ENCODE measurements at places on chromosomes 16 and 17.

DNA sequence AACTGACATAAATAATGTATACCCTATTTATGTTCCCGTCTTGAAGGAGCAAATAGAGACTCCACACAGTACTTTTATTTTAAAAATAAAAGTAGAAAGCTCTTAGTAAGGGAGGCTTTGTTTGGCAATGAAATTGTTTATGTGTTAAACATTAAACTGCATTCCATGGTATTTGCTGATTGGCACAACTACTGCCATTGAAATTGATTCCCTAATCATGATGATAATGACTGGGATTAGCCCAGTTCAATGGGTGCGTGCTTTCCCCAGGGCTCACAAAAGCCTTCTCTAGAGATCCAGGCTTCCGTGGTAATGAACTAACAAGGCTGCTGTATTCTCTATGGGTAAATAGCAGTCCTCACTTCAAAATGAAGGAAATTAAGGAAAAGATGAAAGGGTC is 67.5 kb downstream of the GPRC5B start:
- no peak for DNase-seq

- no peak for DNase-seq
Measured at GRCh38 chr16:57538235-57538721, 1.9 kb upstream of the CCDC102A start.

DNA sequence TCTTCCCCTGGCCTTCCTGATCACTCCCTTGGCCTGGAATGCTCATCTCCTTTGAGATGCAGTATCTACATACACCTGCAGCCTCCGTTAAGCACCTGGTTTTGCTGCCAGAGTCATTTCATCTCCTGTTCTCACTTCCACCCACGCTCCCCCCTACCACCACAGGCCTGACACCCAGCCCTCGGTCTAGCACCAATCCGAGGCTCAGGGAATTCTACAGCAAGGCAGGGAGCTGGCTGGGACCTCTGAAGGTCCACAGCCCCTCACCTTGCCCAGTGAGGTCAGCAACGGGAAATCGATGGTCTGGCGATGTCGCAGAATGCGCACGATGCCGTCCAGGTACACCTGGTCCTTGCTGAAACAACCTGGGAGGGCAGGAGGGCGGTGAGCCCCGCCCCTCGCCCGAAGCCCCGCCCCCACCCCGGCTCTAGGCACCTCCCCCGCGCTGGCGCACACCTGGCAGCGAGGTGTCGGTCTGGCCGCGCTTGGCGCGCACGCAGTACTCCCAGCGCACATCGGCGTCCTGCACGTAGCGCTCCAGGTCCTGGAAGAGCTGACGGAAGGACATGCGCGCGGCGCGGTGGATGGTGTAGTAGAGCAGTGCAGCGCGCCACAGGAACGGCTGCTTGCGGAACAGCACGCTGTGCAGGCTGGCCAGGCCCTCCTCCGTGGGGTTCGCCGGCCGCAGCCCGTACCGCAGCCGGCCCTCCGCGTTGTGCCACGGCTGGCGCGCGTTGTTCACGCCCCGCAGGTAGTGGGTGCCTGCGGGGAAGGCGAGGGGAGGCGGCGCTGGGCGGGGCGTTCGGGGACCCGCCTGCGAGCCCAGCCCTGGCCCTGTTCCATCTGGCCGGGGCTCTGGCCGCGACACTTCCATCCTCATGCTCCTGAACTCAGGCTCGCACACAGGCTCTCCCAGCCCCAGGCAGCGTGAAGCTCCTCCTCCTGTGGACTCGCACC is 5.7 kb downstream of the MATCAP1 start:
- DNase-seq: no peak

GRCh38 chr16:76532188-76532973 is 255.2 kb downstream of the CNTNAP4 start:
- DNase-seq: no peak

GRCh38 chr17:74825952-74826719 is 33.5 kb downstream of the GRIN2C start:
- DNase-seq: no peak

DNA sequence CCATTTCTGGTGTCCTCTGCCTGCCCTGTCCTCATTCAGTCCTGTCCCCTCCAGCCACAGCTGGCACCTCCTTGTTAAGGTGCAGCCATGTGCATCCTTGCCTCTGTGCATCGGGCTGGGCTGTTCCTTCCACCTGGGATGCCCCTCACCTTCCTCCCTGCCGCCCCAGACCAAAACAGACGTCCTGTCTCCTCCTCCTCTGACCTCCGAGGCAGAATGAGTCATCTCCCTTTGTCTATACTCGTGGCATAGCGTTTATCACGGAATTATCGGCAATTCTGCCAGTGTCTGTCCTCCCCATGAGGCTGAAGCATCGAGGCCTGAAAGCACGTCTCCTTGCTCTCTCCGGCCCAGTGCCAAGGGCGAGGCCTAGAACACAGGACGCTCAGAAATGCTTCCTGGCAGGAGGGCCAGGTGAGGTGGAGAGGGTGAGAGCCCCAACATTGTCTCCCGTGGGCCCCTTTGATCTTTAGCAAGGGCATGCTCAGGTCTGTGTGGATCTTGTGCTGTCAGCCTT is 4.6 kb downstream of the RAI1 start:
- DNase-seq: no peak

DNA sequence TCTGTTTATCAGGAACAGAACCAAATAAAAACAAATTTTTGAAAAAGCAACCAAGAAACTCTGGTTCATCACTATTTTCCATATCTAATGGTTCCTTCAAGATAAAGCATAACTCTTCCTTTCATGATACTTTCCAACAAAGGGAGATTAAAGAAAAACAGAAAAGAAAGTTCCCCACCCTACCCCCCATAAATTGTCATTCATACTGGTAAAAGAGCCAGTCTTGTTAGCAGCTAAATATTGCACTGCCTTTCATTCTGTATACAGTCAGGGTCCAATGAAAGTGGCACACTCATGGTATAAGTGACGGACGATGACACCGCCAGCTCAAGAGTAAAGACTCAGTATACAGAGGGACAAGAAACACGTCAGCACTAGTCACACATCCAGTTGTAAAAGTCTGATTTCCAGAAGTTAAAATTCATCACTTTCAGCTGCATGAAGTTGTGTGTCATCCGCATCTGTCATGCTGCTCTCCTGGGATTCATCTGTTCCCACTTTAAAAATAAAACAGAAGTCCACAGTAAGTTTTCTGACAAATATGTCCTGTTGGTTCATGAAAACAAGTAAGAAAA is 68.5 kb downstream of the CDC27 start:
- DNase-seq: no peak

GRCh38 chr16:27549464-27549745 is 308 bp downstream of the GTF3C1 start:
- no peak for DNase-seq

DNA sequence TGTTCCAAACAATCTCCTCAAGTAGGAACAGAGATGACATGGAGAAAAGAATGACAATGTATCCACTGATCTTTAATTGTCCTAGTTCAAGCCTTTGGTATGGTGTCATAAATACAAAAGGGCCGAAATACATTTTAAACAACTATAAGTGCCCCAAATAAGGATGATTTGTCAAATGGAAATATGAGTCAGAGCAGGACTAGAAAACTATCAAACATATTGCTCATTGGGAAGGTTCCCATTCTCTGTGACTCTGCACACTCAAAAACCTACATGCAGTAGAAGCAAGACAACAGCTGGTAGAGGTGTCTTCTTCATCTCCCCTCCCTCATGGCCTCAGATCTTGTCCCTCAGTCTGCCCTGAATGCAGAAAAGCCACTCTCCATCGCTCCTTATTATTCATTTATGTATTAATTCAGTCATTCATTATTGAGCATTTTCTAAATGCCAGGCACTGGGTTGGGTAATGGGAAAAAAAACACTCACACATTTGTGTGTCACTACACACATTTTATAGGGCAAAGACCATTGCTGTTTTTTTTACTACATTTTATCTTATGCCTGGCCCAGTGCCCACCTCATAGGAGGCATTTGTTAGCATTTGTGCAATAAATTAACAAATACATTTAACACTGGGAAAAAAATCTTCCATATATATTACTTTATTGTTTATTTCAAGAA is 10.1 kb downstream of the CA10 start:
- no peak for DNase-seq

GRCh38 chr16:48959204-48959603 is 322.4 kb downstream of the CBLN1 start:
- DNase-seq: no peak

DNA sequence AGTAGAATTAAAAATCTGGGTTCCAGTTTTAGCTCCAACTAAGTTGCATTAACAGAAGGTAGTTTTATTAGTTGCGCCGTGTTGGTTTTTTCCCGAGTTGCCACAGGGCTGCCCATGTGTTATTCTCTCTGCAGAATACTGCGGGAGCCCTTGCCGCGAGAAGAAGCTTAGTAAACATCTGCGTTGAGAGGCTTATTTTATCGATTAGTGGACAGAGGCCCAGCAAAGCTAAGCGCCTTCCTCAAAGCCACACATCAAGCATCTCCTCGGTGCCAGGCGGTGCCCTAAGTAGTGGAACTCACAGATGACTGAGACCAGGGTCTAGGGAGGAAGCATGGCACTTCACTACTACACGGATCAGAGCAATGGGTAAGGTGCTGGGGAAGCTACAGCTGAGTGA is 212.3 kb upstream of the IRX5 start:
- DNase-seq: no peak

- DNase-seq: no peak
Measured at GRCh38 chr17:76461765-76462555, 5.4 kb upstream of the AANAT start.

- DNase-seq: no peak
Measured at GRCh38 chr16:83955218-83956130, 2.4 kb downstream of the OSGIN1 start.

DNA sequence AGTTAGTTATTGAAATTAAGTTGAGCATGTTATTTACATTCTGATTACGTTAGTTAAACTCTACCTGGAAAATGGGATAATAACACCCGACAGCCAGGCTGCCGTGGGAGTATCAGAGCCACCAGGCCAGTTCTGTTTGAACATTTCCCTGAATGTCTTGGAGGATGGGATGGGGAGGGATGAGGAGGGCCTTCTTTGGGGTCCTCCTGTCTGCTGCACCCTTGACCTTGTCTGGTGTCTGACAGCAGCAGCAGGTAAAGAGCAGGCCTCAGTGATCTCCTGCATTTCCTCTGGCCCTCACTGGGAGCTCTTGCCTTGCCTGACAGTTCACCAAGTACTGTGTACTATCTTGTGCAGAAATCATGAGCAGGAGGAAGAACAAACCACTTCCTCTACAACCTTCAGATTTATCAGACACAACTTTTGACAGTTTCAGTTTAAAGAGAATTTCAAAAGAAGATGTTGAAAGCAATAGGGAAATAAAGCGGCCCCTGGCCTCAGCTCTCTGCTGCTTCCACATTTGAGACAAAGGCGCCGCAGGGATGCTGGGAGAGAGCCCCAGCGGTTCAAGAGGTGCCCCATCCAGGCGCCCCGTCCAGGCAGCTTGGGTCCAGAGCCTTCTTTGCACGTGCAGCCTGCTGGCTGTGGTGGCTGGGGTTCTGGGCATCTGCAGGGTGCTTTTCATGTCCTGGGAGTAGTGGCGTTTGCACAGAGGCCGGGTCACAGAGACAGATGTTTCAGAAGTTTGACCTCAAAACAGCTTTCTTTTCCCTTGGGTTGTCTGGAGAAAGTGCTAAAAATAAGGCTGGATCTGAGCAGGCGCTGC is 25.3 kb downstream of the CMIP start:
- no peak for DNase-seq

DNA sequence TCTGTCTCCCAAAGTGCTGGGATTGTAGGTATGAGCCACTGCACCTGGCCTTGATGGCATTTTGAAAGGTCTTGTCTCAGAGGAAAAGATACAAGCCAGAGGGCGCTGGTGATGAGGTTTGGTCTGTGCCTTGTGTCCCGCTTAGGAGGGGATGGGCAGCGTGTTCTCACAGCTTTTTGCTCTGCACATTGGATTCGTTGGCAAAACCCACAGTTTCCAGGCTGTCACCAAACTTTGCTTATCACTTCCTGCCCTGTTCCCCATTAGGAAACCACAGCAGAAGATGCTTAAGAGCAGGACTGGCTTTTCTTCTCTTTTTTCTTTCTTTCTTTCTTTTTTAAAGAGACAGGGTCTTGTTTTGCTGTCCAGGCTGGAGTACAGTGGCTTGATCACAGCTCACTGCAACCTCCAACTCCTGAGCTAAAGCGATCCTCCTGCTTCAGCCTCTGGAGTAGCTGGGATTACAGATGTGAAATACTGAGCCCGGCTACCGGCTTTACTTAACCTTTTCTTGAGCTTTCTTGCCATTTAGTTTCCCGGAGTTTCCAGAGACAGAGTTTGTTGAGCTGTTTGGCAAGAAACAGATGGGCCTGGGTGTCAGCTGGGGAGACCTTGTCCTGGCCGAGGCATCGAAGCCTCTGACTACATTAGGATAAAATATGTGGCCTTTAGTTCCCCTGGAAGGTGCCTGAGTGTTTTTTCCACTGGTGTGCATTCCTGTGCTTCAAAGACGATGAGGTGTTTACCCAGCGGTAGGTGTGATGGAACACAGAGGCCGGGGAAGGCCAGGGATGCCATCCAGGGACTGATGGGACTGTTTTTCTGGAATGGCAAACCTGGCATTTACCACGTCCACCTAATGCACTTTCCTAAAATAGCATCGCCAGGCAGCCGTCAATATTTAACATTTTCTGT is 112.9 kb downstream of the ABCC1 start:
- DNase-seq: no peak

GRCh38 chr17:69573396-69573795 is 158.9 kb downstream of the MAP2K6 start:
- no peak for DNase-seq

- DNase-seq: no peak
Measured at GRCh38 chr16:2398520-2398919, 30.7 kb upstream of the CCNF start.

GRCh38 chr17:80327518-80327917 is 66.9 kb downstream of the RNF213 start:
- DNase-seq: no peak

- no peak for DNase-seq
Measured at GRCh38 chr16:2519711-2520080, 475 bp upstream of the AMDHD2 start.

DNA sequence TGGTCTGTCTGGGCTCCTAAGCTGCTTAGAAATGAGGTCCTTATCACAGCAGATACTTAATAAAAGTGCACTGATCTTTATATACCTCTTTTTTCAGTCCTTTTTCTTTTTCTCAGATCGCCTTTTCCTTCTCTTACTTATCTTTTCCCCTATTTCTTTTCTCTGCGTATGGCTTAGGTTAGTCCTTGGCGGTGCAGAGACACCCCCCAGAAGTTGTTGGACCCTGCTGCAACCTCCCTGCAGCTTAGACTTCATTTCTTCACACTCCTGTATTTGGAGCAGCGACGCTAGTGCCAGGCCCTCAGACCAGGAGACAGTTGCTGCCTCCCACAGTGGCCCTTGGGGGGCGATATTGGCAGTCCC is 67.6 kb downstream of the CENPV start:
- DNase-seq: no peak

- DNase-seq: no peak
Measured at GRCh38 chr16:50925758-50926357, 184.0 kb downstream of the CYLD start.

DNA sequence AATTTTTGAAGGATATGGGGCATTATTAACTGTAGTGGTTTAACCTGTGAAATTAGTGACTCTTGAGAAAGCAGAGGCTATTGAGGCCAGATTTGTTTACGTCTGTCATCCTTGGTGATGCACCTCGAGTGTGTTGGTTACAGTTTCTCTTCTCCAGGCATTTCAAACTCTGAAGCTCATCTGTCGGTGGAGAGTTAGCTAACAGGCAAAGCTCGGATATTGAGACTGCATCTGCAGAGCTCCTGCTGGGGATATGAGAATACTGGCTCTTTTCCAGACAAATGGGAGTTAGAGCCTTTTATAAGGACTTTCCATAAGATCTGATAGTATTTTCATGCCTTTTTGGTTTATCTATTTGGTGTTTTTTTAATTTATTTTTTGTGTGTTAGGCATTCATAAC is 6.7 kb downstream of the CLEC16A start:
- no peak for DNase-seq

- no peak for DNase-seq
Measured at GRCh38 chr17:48051706-48052486, 3.7 kb downstream of the NFE2L1 start.
